ENCODE measurements at places on chromosomes 5 and 9.

GRCh38 chr5:61180886-61181285 lies 18.6 kb upstream of the SMIM15 start:
- no peak for DNase-seq

GRCh38 chr5:113450929-113451328 lies 16.1 kb upstream of the TSSK1B start:
- no peak for DNase-seq

DNA sequence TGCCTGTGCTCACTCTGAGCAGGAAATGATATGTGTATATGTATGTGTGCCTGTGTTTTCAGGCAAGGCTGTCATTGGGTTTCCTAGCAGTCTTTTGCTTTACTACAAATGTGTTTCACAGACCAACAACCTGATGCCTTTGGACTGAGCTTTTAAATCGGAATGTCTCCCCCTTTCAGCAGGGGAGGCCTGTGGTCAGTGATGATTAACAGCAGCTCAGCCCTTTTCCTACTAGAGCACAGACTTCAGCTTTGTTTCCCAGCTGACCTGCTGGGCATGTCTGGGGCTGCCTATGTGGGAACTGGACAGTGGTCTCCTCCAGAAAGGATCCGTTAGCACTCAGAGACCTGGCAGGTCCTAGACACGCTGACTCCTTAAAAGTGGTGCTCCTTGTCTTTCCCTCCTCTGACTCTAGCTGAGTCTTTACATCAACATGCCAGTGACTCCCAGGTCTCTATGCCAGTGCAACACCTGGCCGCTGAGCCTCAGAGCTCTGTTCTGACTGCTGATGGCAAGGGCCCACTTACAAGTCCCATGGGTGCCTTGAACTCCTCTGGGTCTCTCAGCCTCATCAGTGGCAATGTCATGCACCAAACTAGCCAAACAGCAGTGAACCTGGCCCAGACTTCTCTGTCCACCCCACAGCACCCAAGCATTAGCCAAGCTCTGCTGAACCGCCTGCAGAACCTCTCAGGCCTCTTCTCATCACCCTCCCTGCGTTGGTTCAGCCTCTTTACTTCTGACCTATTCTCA lies 7.7 kb downstream of the MACROH2A1 start:
- no peak for DNase-seq

GRCh38 chr5:171493646-171494393 lies 74.4 kb downstream of the FGF18 start:
- no peak for DNase-seq

DNA sequence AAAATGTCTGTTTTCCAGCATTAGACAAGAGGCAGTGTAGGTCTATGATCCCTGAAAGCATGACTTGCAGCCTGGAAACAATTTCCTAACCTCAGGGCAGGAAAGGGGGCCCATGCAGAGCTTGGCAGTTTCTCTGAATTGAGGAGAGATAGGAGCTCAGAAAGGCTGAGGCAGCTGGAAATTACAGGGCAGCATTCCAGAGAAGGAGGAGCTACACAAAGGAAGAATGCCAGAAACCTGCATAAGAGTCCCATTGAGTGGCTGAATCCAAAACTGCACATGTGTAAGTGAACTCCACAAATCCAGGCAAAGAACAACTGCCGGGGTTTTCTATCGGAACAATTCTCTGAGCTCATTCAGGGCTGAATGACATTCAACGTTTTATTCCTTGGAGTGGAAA lies 346.8 kb downstream of the PIK3R1 start:
- no peak for DNase-seq

- DNase-seq, result peak; percentile 80
Observed at GRCh38 chr5:154072414-154073171, 33.8 kb downstream of the MFAP3 start.

DNA sequence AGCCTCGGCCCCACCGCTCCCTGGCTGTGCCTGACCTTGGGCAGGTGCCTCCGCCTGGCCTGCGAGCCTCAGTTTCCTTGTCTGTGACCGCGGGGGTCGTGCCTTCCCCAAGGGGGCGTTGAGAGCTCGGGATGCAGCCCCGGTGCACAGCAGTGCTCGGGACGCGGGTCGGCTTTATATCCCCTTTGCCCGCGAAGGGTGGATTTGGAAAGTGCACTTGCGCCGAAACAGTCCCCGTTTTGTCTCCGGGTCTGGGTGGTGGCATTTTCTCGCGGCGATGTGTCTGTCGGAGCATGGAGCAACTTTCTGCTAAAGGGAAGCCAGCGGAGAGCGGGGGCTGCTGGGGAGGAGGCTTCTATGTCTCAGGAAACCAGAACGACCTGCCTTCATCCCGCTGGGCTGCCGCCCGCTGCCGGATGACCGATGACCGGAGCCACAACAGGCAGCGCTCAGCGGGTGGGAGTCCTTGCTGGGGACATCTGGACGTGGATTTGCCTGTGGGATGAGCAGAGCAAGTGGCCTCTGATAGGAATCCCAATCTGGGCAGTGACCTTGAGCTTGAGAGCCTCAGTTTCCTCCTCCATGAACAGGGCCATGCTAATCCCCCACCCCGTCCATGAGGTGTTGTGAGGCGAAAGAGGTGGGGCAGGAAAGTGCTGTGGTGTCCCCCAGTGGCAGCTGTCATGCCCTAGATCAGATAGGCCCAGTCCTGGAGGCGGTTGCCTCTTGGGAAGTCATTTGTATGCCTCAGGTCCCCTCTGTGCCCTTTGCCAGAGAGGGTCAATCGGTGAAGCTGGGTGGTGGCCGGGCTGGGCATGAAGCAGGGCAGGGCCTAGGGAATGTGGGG lies 651 bp downstream of the HRH2 start:
- peak; percentile 29 for DNase-seq

GRCh38 chr5:127013407-127013806 lies 17.0 kb downstream of the MARCHF3 start:
- DNase-seq, result no peak

GRCh38 chr9:71115448-71115975 lies 5.9 kb downstream of the TRPM3 start:
- DNase-seq, result no peak

DNA sequence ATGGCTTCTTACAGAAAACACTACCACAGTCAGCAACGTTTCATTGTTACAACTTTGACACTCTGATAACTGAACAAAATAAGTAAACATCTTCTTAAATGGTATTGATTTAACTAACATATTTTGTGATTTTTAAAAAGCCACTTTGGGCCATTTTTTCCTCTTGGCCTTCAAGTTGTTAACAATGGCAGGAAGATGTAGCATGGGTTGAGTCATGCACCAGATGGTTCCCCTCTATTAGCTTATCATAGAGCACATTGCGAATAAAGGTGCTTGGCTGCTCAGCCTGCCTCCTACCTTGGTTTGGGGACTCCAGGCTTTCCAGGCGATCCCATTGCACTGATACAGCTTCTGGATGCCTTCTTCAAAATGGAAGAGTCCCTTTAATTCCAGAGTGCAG lies 24.1 kb upstream of the CER1 start:
- DNase-seq, result no peak

DNA sequence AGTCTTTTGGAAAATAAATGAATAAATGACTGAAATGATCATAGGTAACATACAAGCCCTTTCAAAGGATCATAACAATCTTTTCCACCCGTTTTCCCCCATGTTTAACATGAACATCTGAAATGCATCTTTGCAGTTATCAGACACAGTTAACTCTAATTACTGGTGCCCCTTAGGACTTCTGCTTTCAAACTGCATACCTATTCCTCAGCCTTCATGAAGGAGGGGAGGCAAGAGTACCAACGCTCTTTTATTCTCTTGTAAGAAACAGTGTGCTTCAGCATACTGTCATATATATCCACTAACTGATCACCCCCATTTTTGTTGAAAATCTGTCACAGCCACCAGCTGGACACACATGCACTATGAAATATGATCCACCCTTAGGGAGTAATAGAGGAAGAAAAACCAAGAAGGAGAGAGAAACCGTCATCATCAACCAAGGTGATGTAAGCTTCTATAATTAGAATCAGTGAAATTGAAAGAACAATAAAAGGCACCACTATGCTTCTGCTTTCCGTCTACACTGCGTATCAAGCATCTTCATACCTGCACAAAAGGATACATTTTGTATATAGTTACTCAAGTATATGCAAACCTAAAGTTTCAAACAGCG lies 98.7 kb downstream of the RAPGEF6 start:
- no peak for DNase-seq

GRCh38 chr5:13993926-13994325 lies 49.4 kb upstream of the DNAH5 start:
- DNase-seq, result no peak

DNA sequence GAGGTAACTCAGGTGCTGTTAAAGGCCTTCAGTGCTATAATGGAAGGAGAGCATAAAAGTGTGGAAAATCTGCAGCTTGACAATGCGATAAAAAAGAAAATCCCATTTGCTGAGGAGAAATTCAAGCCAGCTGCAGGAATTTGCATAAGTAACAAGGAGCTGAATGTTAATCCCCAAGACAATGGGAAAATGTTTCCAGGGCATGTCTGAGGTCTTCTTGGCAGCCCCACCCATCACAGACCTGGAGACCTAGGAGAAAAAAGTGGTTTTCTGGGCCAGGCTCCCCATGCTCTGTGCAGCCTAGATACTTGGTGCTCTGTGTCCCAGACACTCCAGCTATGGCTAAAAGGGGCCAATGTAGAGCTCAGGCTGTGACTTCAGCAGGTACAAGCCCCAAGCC lies 1159.6 kb downstream of the CDH18 start:
- no peak for DNase-seq

GRCh38 chr5:89535411-89535810 lies 652.4 kb upstream of the MEF2C start:
- DNase-seq, result no peak

GRCh38 chr5:174623433-174624019 lies 100.9 kb upstream of the MSX2 start:
- no peak for DNase-seq

GRCh38 chr9:27528886-27529315 lies 713 bp downstream of the MOB3B start:
- DNase-seq, result peak; percentile 45

GRCh38 chr9:113807173-113808061 lies 68.7 kb upstream of the ZNF618 start:
- peak; percentile 10 for DNase-seq

DNA sequence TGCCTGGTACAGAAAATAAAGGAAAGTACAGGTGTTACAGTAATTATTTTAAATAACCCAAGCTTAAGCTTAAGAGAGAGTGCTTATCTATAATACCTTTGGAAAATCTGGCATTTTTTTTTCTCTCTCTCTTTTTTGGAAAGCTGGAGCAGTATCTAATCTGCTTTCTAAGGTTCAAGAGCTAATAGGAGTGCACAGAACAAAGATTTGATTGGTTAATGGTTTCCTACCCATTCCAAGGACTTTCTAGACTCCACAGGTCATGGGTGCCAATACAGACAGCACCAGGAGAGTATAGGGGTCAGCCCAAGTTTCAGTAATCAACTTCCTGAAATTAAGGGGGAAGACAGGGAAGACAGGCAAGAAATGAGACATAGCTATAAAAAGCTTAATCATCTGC lies 104.1 kb upstream of the SLC12A2 start:
- DNase-seq, result no peak

DNA sequence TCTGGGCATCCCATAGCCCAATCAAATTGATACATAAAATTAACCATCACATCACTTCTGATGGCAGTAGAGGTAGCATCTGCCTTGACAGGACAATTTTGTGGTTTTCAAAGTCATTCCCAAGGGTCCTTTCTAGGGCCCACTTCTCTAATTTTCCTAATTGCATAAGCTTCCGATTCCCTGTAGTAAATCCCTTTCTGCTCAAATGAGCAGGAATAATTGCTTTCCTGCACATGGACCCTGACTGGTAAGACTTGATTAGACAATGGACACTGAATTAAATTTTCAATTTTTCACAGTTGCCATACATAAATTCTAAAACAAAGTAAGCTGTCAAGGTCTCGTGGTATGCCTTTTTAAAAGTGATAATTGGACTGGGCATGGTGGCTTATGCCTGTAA lies 22.0 kb upstream of the IL17B start:
- DNase-seq, result no peak

DNA sequence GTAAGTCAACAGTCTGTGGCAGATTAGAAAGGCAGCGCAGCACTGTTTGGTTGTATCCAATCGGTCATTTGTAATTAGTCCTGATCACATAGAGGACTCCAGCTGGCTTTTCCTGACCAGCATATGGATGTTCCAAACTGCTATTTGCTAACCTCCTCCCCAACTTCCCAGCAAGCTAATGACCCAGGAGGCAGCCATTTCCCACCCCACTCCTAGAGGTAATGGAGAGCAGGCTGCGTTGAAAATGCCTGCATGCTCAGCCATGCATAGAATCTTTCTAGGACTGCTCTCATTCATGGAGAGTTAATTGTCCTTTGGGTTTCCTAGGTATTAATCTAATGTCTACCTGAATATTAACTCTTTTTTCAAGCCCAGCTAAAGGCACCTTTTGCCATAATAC lies 850.6 kb upstream of the WWC1 start:
- DNase-seq, result no peak

- DNase-seq, result no peak
Observed at GRCh38 chr5:30581198-30581935, 612.1 kb upstream of the CDH6 start.

DNA sequence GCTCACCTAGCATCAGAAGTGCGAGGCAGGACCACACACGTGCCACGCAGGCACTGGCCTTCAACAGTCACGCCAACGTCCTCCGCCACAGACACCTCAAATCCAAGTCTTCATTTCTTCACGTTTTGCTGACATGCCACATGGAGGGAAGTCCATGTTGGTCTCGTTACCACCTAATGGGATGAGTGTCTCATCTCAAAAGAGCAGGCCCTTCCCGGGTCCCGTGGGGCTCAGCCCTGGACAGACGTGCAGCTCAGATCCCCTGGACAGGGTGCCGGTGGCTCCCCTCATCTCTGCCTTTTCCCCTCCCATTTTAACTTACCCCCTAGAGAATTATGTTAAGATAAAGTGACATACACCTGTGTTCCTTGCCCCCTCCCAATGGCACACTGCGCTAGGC lies 76.8 kb downstream of the MRPL36 start:
- DNase-seq, result no peak

DNA sequence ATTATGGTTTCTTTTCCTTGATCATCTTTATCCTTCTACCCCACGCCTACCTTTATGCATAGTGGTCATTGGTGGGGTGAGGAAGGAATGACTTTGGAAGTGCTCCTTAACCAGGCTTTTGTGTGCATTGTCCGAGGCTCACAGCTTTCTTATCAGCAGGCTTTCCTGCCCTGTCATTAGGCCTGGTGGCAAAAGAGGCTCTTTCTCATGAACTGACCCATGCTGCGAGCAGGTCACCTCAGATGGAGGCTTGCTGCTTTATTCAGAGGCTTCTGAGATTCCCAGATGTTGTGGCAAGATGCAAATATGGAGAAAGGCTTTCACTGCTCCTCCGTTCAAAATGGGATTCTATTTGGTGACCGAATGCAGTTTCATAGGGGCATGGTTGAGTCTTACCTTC lies 57.4 kb upstream of the DMRTA1 start:
- DNase-seq, result no peak
